GM13977 (cell line): ENCODE measurements at places on chromosomes 3 and 15.

DNA sequence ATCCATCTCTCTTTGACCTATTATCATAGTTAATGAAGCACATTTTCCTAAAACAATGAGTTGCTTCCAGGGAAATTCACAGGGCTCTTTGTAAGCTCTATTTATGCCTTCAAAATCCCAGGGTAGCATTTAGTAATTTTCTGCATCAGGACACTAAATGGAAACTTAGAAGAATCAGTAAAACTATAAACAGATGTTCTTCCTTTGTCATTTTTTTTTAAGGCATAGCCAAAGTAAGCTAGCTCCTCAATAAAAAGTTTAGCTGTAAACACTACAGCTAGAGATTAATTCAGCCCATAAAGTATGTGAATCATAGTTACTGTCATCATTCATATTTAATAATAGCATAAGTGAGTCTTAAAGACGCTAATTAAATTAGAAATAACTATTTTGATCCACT, 79.3 kb downstream of the RPL22L1 start:
- DNase-seq: no peak

DNA sequence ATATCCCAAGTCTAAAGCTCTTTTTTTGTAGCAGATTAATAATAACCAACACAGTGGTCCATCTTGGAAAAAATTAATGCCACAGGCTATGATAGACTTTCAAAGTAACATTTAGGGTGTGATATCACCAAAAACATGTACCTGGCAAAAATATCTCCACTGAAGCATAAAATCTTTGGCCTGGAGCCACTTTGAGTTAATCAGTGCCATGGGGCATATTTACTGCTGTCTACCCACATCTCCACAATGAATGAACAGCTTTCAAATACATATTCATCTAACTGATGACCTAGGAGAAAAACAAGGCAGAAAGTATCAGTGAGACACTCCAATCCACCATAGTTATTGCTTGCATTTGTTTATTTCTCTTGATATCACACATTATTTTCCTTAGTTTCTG, 296.0 kb upstream of the MDFIC2 start:
- DNase-seq: no peak

GRCh38 chr3:72134989-72135451, 350.1 kb upstream of the PROK2 start:
- peak; percentile 55 for DNase-seq

- DNase-seq: no peak
Observed at GRCh38 chr3:37115446-37115845, 58.9 kb downstream of the LRRFIP2 start.

- no peak for DNase-seq
Observed at GRCh38 chr15:49185473-49185872, 15.4 kb downstream of the GALK2 start.

DNA sequence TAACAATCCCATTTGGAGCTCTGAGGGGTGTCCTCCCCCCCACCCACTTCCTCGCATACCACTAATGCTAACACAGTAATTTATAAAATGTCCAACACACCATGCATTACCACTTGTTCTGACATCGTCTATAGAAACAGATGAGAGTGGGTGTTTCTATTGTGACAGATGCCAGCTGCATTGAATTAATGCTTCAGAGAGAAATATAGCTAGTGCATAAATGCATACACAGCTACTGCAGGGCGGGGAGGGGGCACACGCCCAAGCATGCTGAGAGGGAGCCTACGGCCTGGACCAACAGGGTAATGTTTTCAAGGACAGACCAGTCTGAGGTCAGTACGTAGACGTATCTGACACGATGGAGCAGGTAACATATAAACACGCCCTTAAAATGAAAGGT, 106.0 kb upstream of the FEZF2 start:
- no peak for DNase-seq

DNA sequence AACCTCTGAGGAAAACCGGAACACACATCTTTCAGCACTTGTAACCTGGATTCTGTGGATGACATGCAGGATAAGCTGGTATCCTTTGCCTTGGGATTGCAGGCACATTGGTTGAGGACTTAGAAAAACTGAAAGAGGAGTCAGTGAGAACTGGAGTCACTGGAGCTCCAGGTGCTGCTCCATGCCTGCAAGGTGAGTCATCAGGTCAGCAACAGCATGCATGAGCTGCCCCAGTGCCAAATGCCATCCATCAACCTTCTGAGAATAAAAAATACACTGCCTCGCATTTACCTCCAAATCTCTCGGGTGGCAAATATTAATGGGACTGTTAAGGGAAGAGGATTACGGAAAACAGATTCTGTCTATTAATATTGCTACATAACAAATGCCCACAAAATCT, 729.1 kb downstream of the NTRK3 start:
- no peak for DNase-seq
